Fibroblast of the aortic adventitia (primary cell): ENCODE measurements at places on chromosomes 3 and 15. TPM values are rescaled to one million over a fixed set of nuclear protein-coding genes. Genes with fewer than 3 reads are reported as not detected.
A peak's percentile ranks its signal among the peaks of the same experiment; 100 is the strongest.

GRCh38 chr3:61665987-61666386 is 104.6 kb downstream of the PTPRG start:
- no peak for DNase-seq

CLRN1 gene
- total RNA-seq, result not detected in 2 replicates

DNA sequence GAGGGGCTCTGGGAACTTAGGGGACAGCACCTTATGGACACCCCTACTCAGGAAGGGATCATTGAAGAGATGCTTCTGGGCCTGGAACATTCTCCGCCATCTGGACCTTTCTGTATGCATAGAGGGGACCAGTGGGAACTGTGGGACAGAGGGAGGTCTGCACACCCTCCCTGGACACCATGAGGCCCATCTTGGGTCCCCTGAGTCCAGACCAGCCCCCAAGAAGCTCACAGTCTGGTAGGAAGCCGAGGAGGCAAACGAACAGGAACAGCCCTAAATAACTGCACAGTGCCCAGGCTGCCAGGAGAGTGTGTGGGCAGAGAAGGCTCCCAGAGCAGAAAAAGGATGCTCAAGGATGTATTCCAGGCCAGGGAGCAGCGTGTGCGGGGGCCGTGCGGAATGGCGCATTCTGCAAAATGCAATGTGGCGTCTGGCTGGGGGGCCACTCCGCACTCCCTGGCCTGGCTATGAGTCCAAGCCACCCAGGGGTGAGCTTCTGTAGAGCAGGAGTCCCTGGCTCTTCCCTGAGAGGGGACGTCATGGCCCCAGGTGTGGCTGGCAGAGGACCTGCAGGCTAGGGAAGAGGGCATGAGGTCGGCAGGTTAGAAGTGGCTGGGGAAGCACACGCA is 24.5 kb upstream of the KLF13 start:
- DNase-seq, result no peak

GRCh38 chr3:103494011-103494410 is 1059.2 kb downstream of the ZPLD1 start:
- DNase-seq, result no peak

DNA sequence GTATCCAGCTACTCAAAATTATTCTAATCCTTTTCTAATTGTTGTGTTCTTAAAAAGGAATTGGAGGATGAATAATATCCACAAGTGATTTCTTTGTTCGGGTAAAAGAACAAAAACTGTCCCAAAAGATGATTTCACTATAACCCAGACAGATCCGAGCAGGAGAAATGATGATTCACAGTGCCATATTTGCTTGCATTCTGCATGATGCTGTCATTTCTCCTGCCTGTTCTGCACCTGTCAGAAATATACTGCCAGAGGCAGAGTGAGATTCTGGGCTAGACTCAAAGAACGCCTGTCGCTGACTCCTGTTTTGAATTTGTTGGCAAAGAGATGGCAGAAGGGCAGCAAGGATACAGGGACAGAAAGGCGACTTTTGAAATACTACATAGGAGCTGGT is 34.7 kb upstream of the SLC24A5 start:
- DNase-seq, result no peak

GRCh38 chr15:90560229-90560776 is 30.6 kb downstream of the CRTC3 start:
- peak; percentile 100 for DNase-seq

DNA sequence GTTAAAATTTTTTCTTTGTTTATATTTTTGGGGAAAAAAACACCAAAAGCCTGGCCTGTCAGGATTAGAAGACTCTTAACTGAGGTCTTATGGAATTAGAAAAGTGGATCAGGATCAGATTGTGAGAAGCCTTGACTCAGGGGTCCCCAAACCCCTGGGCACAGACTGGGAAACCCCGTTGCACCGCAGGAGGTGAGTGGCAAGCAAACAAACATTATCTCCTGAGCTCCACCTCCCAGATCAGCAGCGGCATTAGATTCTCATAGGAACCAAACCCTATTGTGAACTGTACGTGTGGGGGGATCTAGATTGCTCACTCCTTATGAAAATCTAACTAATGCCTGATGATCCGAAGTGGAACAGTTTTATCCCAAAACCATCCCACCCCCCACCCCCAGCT is 117.2 kb downstream of the TCF12 start:
- no peak for DNase-seq

DNA sequence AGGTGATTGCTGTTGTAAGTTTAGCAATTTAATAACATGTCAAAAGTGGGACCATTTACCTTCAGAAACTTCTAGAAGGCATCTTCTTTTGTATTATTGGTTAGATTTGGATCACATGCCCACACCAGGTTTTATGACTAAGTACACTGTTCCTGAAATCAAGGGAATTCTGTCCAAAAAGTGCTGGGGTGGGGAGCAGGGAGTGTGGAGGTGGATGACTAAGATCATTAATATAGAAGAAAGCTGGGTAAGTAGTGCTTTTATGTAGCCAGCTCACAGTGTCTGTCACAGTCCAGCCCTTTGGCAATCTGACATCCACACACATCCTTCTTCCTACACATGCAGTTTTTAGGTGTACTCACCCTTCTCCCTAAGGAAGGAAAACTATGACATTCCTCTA is 120.0 kb downstream of the TMCO5A start:
- peak; percentile 76 for DNase-seq

TEX55 gene
- total RNA-seq, result not detected in 2 replicates

PDE8A gene
- 20.6 and 26.2 TPM in 2 replicates for total RNA-seq

- no peak for DNase-seq
Observed at GRCh38 chr3:17030956-17031652, 146.3 kb downstream of the PLCL2 start.

P3H2 gene
- 4.0 and 15.6 TPM in 2 replicates for total RNA-seq

- peak; percentile 35 for DNase-seq
Observed at GRCh38 chr3:17179381-17180205, 294.8 kb downstream of the PLCL2 start.

WNT5A gene
- 5.8 and 42.4 TPM in 2 replicates for total RNA-seq

DNA sequence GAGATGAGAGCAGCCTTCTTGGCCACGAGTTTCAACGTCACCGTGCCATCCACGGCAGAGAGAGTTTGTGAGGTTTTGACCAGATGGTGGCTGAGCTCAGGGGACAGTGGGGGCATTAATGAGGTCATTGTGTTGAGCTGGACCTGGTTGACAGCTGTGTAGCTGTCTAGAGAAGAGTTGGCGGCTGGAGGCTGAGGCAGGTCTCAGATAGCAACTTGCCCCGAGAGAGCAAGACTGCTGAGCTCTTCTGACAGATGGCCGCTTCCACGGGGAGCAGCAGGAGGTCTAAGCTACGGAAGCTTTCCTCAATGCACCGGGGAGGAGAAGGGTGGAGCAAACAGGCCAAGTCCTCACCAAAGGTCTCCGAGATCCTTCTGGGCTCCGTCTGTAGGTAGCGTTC is 44.8 kb upstream of the EIF5A2 start:
- no peak for DNase-seq

GRCh38 chr3:67641451-67641850 is 13.0 kb downstream of the SUCLG2 start:
- no peak for DNase-seq

DNA sequence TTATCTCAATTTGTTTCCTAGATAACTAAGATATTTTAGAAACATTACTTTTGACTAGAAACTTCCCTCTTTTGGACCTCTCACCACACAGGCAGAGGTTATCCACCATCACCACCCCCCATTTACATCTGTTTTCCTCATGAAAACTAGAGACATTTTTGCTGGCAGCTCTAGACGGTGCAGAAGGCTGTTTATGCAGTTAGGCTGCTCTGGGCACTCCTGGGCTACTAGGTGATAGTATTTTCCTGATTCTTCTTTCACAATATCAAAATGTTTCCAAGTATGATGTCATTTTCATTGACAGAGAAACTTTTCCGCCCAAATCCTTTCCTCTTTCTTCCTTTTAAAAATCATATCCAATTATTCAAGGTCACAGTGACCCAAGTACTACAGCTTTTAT is 67.1 kb downstream of the PLOD2 start:
- DNase-seq, result peak; percentile 38

- DNase-seq, result peak; percentile 60
Observed at GRCh38 chr15:42385206-42385979, 26.1 kb downstream of the CAPN3 start.

SCG5 gene
- total RNA-seq, result 11.7 and 16.7 TPM in 2 replicates

DNA sequence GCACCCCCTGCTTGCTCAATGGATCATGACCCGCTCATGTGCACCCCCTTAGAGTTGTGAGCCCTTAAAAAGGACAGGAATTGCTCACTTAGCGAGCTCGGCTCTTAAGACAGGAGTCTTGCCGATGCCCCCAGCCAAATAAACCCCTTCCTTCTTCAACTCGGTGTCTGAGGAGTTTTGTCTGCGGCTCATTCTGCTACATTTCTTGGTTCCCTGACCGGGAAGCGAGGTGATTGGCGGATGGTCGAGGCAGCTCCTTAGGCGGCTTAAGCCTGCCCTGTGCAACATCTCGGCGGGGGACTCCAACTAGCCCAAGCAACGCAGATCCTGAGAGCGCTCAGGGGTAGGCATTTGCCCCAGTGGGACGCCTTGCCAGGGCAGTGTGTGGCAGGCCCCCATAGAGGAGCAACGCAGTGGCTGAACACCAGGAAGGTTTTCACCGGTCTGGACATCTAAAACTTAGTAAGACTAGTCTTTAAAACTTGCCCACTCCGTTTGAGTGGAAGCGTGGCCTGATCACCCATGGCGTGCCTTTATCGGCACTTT is 9.5 kb downstream of the SLCO2A1 start:
- no peak for DNase-seq

DNA sequence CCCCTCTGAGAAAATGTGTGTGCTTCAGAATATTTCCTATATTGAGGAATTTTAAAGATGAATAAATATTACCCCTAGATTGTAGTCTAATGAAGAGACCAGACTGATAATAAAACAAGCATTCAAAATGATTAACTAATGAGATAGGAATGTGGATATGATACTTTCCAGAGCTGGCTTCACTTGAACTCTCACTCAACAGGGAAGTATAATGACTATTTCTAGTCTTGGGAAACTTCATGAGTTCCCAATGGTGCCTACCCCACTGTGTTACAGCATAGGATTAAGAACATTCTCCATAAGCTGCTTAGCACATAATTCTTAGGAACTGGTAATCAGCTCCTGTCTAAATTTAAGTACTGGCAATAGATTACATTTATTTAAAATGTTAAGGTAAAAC is 261.5 kb upstream of the ZNF385D start:
- no peak for DNase-seq

DNA sequence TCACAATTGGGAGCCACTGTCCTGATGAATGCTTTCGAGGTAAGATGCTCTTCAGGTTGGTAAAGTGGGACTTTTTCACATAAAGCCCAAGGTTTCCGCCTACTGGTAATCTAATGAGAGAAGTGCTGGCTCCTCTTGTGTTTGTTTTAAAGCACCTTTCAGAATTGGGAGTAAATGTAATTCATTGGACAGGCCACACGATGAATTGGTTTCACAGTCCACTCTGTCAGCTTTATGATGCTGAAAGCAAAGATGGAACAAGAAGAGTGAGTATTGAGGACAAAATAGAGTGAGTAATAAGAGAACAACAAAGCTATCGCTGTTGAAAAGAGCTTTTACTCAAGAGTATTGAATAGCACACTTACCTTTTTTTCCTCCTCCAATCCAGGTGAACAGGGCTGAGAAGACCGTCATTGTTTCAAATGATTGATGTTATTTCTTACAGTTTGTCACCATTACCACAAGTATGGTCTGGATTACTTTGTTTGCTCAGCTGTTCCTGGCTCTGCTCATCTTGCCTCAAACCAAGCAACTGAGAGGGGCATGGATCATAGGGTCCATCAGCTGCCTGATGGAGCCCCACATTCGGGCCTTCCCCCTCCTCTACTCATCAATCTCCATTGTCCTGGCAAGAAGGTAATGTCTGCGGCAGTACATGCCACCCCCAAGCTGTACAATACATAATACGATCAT is 136.1 kb upstream of the CNTN4 start:
- DNase-seq, result no peak

DNA sequence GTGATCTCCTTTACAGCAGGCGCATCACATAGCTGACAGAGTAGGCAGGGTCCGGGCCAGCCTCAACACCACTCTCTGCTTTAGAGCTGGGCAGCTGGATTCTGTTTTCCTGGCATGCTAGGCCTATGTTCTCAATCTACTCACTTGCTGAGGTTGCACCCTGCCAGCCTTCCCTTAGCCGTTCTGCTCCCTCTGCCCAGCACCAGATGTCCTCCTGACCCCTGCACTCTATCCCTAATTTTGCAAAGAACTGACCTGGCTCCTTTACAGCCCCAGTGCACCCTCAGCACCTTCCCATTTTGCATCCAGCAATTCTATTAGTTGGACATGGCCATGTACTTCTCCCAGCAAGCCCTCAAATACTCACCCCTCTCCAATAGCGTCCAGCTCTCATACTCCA is 371.6 kb upstream of the WNT5A start:
- no peak for DNase-seq

DNA sequence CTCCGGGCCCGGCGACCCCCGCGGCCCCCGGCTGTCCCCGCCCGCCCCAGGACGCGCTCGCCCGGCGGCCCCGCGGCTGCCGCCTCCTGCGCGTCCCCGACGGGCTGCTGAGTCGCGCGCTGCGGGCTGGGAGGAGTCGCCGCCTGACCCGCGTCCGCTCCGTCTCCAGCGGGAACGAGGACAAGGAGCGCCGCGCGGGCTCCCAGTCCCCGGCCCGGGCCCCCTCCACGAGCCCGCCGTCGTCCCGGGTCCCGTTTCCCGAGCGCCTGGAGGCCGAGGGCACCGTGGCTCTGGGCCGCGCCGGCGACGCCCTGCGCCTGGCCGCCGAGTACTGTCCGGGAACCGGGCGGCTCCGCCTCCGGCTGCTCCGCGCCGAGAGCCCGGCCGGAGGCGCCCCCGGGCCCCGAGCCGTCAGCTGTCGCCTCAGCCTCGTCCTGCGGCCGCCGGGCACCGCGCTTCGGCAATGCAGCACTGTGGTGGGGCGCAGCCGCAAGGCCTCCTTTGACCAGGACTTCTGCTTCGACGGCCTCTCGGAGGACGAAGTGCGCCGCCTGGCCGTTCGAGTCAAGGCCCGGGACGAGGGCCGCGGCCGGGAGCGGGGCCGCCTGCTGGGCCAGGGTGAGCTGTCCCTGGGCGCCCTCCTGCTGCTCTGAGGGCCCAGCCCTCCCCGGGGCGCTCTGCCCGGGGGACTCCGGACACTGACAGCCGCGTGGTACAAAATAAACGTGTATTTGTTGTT is 1.5 kb downstream of the C2CD4A start:
- peak; percentile 13 for DNase-seq

GRCh38 chr3:1752205-1752604 is 346.5 kb upstream of the CNTN4 start:
- DNase-seq, result no peak
